Non-pigmented ciliary epithelial cell (primary cell): ENCODE measurements at places on chromosomes 13 and 19.

DNA sequence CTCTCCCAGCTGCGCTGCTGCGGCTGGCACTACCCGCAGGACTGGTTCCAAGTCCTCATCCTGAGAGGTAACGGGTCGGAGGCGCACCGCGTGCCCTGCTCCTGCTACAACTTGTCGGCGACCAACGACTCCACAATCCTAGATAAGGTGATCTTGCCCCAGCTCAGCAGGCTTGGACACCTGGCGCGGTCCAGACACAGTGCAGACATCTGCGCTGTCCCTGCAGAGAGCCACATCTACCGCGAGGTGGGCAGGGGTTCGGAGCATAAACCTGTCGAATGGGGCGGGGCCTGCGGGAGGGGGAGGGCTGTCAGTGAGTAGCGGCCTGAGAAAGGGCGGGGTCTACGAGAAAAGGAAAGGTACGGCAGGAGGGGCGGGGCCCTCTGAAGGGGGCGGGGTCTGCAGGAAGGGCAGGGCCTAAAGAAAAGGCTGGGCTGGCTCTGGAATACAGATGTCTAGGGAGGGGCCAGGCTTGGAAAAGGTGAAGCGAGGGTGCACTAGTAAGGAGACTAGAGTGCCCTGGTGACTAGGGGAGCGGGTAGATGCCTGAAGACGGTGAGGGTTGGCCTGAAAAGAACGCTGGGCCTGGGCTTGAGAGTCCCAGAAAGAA is 3.6 kb downstream of the CD37 start:
- DNase-seq = no peak

DNA sequence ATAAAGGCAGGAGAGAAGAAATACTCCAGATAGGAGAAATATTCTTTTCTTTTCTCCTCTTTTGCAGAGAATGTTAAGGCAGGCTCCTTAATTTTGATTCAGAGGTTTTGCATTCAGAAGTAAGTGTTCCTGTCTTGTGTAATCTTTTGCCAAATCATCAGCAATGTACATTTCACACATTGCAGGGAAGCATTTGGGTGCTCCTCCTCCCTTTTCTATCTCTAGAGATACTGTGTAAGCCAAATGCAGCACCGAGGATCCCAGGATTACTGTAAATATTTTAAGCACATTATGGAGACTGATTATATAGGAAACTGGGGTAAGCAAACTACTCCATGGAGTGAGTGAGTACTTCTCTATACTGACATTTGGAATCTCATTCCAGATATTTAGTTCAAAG is 7.2 kb downstream of the ATP8A2 start:
- DNase-seq = no peak

DNA sequence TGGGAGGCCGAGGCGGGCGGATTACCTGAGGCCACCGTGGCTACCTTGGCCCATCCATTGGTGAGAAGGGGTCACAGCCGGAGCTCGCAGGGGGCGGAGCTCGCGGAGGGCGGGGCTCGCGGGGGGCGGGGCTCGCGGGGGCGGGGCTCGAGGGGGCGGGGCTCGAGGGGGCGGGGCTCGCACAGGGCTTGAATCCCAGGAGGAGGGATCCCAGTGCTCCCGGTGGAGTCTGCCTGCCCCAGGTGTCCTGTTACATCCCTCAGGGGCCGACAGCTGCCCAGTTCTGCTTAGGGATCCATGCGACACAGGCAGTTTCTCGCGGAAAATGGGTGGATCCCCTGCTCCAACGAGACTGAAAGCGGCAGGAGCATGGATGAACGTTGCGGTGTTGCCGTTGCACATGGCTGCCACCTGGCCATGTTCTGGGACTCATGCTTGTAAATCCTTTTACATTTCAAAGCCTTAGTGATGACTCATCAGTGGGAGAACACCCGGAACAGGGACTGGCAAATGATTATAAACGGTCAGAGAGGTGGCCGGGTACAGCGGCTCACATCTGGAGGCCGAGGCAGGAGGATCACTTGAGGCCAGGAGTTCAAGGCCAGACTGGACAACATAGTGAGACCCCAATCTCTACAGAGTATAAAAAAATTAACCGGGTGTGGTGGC is 25.1 kb downstream of the TMPRSS9 start:
- peak; percentile 65 for DNase-seq

GRCh38 chr19:13681509-13681908 is 82.8 kb upstream of the MRI1 start:
- DNase-seq = no peak

DNA sequence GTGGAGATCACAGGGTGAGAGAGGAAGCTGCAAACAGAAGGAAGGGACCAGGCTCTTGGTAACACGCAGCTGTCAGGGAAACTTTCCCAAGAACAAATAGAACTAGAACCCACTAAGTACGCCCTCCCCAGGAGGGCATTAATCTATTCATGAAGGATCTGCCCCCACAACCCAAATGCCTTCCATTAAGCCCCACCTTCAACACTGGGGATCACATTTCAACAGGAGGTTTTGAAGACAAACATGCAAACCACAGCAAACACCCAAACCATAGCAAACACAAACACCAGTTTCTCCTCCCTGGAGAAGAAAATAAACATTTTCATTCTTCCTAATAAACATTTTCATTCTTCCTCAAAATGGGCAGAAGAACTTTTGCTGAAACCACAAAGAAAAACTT is 329.6 kb downstream of the EFNB2 start:
- DNase-seq = no peak

DNA sequence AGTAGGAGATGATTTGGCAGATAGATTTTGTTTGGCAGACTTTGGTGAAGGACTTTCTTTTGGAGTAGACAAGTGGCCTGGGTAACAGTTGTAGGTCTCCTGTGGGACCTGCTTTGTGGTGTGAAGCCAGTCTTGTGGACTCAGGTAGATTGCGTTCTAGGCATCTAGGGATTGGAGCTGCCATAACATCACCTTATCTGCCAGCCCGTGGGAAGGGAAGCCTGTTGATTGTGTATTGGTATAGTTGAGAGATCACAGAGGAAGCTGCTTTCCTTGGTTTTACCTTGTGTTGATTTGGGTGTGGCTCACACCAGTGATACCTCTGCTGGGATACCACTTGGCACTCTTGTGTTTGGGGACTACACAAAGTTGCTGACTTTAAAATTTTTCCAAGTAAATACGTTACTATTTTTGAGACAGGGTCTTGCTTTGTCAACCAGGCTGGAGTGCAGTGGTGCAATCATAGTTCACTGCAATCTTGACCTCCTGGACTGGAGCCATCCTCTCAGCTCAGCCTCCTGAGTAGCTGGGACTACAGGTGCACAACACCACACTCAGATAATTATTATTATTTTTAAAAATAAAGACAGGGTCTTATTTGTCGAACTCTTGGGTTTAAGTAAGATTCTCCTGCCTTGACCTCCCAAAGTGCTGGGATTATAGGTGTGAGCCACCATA is 7.8 kb downstream of the HNRNPM start:
- DNase-seq = no peak

DNA sequence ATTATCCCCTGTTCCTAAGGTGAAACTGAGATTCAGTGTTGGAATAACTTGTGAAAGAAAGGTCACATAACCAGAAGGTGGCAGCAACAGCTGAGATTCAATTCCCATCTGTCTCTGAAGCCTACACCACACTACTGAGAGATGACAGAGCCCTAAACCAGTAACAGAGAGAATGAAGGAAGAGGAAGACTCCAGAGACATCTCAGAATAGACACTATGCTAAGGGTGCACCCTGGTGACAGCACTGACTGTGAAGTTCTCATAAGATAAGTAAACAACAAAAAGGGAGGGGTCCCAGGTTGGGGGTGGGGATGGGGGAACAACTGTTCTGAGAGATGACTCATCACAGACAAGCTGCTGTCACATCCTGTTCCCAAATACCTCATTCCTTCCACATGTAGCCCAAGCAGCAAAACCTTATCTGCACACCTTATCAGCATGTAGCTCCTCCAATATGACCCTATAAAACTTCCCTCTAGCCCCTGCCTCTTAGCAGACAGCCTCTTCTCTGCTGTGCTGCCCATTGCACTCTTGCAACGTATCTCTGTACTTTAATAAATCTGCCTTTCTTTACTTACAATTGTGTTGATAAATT is 46.5 kb downstream of the UTP14C start:
- DNase-seq = no peak

- no peak for DNase-seq
Observed at GRCh38 chr13:22960827-22961226, 220.0 kb upstream of the SGCG start.

GRCh38 chr13:60137911-60138560 is 25.7 kb downstream of the DIAPH3 start:
- DNase-seq = no peak

GRCh38 chr19:46000491-46001246 is 5.4 kb downstream of the CCDC61 start:
- DNase-seq = no peak

DNA sequence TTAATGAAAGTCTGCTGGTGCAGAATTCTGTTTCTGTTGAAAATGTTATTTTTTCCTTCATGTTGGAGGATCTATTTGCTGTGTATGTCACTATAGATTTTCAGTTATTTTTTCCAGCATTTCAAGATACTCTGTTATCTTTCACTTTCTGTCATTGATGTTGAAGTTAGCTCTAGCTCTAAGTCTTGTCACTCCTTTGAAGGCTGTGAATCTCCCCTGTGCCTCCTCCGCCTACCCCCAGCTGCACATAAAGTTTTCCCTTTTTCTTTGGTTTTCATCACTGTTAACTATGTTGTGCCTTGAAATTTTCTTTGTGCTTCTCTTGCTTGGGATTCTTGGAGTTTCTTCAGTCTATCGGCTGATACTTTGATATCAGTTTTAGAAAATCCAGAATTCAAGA is 20.8 kb downstream of the URI1 start:
- DNase-seq = no peak

DNA sequence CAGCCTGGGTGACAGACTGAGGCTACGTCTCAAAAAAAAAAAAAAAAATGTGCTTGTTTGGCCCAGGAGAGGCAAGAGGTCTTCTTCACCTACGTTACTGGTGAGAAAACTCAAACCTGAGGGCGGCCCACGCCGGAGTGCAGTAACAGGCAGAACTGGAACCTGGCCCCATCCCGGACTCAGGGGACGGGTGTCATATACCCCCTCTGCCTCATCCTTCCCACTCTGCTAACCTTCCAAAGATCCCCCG is 414 bp upstream of the ADAT3 start:
- DNase-seq = no peak

GRCh38 chr13:105365831-105366230 is 1169.6 kb downstream of the EFNB2 start:
- no peak for DNase-seq

DNA sequence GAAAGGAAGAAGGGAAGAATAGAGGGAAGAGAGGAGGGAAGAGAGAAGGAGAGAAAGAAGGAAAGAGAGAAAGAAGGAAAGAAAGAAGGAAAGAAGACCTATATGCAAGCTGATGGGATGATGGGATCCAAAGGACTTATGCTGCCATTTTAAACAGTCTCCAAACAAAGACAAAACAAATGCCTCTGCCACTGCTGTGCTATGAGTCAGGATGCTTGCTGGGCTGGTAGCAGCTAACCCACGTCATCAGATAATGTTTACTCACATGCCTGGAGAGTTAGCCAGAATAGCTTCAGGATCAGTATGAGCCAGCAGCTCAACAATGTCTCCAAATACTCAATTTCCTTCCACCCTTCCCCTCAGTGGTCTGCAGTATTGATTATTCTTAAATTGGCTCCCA is 12.0 kb upstream of the ZNF274 start:
- no peak for DNase-seq

GRCh38 chr13:104832231-104832630 is 1703.2 kb downstream of the EFNB2 start:
- no peak for DNase-seq

DNA sequence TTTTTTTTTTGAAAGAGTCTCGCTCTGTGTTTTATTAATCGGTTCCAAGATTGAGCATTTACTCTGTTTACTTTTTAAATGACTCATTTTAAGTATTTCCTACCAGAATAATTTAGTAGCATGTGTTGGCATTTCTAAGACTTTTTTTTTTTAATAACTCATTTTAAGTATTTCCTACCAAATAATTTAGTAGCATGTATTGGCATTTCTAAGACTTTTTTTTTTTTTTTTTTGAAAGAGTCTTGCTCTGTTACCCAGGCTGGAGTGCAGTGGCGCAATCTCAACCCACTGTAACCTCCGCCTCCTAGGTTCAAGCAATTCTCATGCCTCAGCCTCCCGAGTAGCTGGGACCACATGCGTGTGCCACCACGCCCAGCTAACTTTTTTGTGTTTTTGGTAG is 13.1 kb downstream of the SETDB2 start:
- no peak for DNase-seq

- DNase-seq = no peak
Observed at GRCh38 chr19:1847684-1848398, 442 bp downstream of the REXO1 start.

- no peak for DNase-seq
Observed at GRCh38 chr13:112779856-112780604, 90.2 kb downstream of the ATP11A start.

DNA sequence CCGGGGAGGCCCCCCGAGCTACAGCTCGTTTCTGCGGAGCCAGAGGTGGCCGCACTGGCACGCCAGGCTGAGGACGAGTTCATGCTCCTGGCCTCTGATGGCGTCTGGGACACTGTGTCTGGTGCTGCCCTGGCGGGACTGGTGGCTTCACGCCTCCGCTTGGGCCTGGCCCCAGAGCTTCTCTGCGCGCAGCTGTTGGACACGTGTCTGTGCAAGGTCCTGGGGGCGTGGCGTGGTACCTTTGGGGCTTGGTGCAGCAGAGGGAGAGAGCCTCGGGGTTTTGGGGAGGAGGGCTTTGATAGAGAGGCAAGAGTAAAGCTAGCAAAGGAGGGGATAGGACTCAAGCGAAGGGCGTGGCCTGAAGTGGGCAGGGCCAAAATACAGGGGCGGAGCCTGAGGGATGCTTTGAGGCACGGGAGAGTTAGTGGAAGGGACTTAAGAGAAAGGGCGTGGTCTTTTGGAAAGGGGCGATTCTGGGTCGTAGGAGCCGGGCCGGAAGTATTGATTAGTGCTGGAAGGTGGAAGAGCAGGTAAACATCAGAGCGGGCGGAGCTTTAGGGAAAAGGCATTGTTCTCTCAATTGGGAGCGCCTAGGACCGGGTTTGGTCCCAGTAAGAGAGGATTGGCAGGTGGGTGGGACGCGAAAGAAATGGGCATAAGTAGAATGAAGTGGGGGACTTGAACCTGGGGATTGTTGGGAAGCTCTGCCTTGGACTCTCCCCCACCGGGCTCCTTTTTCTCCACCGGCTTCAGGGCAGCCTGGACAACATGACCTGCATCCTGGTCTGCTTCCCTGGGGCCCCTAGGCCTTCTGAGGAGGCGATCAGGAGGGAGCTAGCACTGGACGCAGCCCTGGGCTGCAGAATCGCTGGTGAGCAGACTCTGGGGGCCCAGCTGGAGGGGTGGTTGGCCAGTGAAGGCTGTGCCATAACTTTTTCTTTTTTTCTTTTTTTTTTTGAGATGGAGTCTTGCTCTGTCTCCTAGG is 1.2 kb downstream of the PPM1N start:
- no peak for DNase-seq

- no peak for DNase-seq
Observed at GRCh38 chr13:59475911-59476310, 687.8 kb downstream of the DIAPH3 start.
